ENCODE measurements at places on chromosomes 4 and X.

- no peak for DNase-seq
Measured at GRCh38 chrX:69505772-69506616, 1.9 kb downstream of the NALF2 start.

DNA sequence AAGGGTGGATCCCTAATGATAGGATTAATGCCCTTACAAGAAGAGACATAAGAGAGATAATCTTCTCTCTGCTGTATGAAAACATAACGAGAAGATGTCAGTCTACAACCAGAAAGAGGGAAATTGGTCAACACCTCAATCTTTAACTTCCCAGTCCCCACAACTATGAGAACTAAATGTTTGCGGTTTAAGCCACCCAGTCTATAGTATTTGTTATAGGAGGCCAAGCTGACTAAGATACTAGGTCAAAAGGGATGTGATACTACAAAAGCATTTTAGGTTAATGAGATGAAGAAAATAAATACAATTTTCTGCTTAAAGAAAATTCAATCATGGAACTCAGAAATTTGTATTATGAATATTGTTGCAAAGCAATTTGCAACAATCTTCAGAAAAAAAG, 55.4 kb upstream of the LHFPL1 start:
- DNase-seq: no peak

GRCh38 chr4:1227816-1228215, 21.1 kb downstream of the CTBP1 start:
- DNase-seq: no peak

DNA sequence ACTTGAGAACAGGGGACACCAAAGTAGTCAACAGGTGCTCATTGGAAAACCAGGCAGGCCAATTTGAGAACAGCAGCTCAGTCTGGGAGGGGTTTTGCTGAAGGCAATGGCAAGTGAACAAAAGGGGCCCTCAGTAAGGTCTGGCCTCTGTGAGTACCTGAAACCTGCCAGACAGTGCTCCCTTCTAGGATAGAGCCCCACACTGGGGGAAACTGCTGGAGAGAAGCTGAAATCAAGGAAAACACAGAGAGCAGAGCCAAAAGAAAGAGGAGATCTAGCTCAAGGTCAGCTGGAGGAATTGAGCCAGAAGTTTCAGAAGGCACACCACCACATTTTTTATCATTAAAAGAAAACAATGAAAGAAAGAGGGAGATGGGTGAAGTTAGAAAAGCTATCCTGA, 28.2 kb downstream of the PNMA6E start:
- DNase-seq: no peak

- DNase-seq: no peak
Measured at GRCh38 chr4:174069848-174070330, 213.6 kb downstream of the FBXO8 start.

- DNase-seq: no peak
Measured at GRCh38 chrX:136768469-136769084, 12.2 kb downstream of the ARHGEF6 start.

GRCh38 chrX:25156323-25156722, 140.6 kb upstream of the ARX start:
- DNase-seq: no peak

DNA sequence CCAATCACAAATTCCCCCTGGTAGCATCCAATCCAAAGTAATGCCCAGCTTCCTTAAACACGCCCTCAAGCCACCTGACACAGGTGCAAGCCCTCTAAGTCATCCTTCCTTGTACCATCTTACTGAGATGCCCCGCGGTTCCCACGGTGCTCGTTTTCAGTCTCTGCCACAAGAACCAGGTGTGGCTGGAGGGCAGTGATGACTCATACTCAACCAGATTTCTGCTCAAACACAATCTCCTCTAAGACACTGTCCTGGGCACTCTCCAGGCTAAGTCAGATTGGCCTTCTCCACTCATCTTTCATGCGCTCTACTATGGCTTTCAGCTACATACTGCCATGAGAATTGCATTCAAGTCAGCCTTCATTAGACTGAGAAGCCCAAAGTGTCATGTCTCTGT, 3.5 kb downstream of the SH3KBP1 start:
- no peak for DNase-seq

DNA sequence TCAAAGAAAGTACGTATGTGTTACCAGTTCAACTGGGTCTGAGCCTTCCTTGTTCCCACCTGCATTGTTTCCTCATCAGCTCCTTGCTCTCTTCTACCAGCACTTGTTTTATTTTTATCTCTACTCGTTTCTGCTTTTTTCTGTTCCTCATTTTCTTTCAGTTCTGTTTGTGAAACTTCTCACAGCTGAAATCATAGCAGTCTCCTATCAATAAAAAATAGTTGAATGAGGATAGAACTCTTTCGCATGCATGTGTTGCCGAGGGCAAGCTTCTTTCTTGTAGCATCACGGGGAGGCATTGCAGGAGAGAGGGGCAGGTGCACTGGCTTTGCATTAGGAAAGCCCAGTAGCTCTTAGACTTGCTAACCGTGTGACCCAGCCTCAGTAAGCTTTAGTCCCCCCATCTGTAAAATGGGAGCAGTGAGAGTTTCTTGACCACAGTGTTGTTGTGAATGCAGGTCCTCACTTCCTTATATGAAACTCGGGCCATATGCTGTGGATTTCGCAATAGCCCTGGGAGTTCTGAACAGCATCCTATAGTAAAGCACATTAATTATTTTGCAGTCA, 24.7 kb downstream of the OFD1 start:
- DNase-seq: no peak

GRCh38 chr4:175637762-175638161, 174.3 kb downstream of the GPM6A start:
- DNase-seq: no peak

GRCh38 chrX:69389101-69389501, 115.0 kb upstream of the NALF2 start:
- no peak for DNase-seq

GRCh38 chr4:186852964-186853391, 129.3 kb upstream of the FAT1 start:
- no peak for DNase-seq

- no peak for DNase-seq
Measured at GRCh38 chr4:12723849-12724447, 760.2 kb downstream of the RAB28 start.

DNA sequence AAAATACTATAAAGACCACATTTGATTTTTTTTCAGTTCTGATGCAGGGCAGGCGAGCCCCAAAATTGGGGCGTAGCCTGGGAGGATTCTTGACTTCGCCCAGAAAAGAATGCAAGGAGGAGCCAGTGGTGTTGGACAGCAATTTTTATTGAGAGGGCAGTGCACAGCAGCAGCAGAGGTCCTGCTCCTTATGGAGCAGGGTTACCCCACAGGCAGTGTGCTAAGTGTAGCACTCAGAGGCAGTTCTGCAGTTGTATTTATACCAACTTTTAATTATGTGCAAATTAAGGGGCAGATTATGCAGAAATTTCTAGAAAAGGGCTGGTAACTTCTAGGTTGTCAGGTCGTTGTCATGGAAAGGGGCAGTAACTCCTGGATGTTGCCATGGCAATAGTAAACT, 69.9 kb downstream of the GASK1B start:
- DNase-seq: no peak

DNA sequence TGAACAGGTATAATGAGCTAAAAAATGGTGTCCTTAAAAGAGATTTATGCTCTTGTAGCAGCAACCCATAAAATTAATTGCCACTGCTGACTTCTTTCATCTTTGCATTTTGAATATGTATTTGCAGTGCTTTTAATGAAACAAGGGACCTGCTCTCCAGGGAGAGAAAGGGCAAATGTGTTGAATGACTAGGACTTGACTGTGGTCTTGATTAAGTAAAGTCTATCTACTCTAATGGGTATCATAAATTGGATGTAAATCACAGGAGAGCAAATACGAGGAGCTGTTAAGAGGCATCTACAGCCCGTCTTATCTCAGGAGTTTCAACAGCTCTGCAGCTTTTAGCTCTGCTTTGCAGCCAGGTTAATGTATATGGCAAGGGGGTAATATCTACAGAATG, 216.4 kb downstream of the PALLD start:
- DNase-seq: no peak

GRCh38 chr4:4395849-4396627, 9.1 kb downstream of the NSG1 start:
- DNase-seq: no peak

DNA sequence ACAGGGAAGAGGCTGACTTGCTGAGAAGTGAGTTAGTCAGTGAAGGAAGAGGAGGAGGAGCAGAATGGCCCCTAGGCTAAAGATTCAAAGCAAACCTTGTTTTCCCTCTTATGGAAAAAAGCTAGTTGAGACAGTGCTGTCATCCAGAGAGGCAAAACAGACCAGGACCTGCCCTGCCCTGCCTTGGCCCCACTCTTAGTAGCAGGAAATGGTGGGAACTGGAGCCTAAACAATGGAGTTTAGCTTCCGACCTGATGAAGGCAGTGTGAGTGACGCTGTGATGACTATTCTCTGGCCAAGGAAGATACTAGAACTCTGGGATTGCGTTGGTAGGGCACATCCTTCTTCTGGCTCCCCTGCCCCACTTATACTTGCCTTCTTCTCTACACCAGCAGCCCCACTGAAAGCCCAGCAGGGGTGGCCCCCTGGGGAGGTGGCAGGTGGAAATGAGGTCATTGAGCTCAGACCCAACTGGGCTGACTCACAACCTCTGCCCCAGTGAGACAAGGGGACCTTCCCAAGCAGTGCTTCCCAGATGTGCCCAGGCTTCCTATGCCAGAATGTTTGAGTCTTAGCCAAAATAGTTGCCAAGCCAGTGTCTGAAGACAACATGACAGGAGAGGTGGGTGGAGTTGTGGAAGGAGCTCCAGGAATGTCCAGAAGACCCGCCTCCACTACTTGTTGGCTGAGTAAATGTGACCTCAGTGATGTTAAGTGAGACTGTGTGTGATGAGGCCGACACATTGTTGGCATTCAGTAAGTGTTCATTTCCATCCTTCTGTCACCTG, 38.8 kb downstream of the MSN start:
- no peak for DNase-seq

GRCh38 chr4:82515705-82516104, 46.1 kb downstream of the TMEM150C start:
- no peak for DNase-seq

GRCh38 chr4:99712099-99712498, 54.5 kb upstream of the C4orf54 start:
- no peak for DNase-seq

DNA sequence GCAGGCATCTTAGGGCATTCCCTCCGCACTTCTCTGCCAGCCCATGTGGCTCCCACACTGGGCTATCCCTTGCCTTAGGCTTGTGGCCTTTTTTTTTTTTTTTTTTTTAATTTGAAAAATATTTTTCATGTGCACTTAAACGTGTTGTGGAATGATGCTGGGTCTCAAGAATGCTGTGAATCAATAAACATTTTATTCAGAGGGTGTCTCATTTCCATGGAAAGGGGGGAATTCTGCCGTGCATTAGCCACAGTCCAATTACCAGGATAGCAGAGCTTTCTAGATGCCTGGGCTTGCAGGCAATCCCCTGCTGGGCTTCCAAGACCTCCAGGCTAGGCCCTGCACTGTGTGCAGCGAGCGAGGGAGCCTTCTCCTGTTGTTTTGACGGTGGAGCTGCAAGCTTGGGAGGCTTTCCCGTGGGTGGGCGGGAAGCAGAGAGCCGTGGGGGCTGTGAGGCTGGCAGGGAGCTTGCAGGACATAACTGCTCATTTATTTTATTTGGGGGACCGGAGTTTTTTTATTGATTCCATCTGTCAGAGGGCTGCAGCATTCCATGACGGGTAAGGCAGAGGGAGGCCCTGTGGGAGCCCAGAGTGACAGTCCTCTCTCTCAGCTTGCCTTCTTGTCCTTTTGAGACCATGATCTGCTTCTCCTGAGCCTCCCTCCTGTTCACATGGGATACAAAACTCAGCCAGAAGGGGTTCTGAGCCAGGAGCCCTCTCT, 2.6 kb upstream of the CPZ start:
- DNase-seq: no peak

DNA sequence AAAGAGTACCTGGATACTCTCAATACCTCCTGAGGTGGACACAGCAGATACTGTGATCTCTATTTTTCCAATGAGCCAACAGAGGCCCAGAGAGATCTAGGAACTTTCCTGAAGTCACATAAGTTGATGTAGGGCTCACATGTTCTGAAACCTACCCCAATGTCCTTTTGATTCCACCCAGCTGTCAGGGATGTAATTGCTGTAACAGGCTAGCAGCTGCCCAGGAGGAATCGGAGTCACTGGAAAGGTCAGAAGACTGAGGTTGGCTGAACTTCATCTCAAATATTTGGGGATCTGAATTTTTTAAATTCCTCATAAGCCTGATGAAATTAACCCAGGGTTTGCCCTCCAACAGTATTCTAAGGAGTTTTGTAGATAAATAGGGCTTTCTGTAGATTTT, 52.5 kb upstream of the PROM1 start:
- no peak for DNase-seq

- DNase-seq: no peak
Measured at GRCh38 chr4:3860061-3860912, 94.1 kb downstream of the ADRA2C start.

- no peak for DNase-seq
Measured at GRCh38 chr4:188627892-188628291, 488.7 kb downstream of the TRIML1 start.

GRCh38 chr4:2248044-2248780, 6.3 kb upstream of the HAUS3 start:
- no peak for DNase-seq

- DNase-seq: no peak
Measured at GRCh38 chr4:156790866-156791265, 180.7 kb downstream of the PDGFC start.

DNA sequence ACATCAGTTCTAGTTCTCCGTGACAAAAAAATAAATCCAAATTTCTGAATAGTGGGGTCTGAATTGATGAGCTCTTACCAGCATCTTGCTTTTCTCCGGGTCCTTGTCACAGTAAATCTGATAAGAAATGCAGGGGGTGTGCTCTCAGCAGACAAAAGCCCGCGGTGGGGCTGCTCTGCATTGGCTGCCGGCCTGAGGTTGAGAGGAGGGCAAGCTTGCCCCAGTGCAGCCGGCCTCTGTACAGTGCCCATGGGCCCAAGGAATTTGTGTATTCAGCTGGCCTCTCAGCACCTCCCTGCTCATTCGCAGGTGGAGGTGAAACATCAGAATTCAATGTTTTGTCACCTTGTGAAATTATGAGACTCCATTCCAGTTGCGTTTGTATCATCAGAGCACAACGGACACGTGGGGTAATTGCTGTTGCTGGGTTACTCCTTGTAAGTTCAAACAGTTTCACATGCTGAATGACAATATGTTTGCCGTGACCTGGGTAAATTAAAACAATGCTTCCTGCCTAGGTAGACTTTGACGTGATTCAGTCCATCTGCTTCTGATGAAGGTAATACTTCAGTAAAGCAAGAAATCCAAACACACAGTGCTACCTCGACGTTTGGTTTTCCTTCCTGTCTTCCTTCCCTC, 596.4 kb downstream of the MID1IP1 start:
- no peak for DNase-seq

GRCh38 chr4:100804576-100805360, 286.9 kb upstream of the EMCN start:
- no peak for DNase-seq

DNA sequence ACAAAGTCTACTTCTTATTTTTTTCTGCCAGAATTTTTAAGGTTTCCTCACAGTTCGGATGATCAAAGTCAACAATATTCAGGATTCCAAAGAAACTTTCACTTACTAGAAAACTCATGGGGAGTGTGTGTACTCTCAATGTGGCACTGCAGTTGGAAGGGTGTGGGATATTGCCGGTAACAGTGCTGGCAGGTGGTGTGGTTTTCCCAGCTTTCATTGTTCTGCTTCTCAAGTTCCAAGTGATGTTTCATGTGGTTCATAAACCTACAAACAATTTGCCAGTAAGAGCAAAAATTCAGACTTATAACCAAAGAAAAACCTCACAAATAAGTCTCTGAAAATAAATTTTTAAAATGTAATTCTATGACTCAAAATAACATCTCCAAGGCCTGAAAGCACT, 39.8 kb downstream of the ZNF280C start:
- DNase-seq: no peak

All from stimulated activated CD4-positive, alpha-beta T cell treated with anti-CD3 and anti-CD28 coated beads, Interleukin-1b, Interleukin-23, amount 100 ng/mL, for 1 hour (primary cell).